NCI-H524 treated with DMSO at 0.1 percent for 48 hours (cell line): ENCODE measurements at places on chromosomes 16 and 17.

GRCh38 chr17:62629556-62630364 is 2.3 kb downstream of the MRC2 start:
- no peak for DNase-seq

DNA sequence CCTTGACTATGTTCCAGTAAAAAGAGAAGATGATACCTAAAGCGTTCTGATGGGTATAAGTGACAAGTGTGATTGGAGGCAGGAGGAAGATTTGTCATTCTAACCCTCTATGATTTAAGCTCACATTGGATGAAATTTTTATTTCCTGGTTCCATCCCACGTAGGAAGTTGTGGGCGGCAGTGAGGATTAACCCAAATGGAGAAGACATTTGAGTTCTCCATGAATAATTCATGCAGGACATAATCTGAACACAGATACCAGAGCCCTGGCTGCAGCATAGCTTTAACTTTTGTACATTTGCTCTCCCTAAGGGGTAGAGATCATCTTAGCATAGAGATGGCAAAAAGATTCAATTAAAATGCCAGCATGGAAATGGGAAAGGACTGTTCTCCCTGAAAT is 146.3 kb downstream of the SLC39A11 start:
- no peak for DNase-seq

GRCh38 chr17:8818047-8818446 is 18.9 kb upstream of the MFSD6L start:
- DNase-seq = no peak

GRCh38 chr16:51148678-51149228 is 2.3 kb downstream of the SALL1 start:
- DNase-seq = no peak

DNA sequence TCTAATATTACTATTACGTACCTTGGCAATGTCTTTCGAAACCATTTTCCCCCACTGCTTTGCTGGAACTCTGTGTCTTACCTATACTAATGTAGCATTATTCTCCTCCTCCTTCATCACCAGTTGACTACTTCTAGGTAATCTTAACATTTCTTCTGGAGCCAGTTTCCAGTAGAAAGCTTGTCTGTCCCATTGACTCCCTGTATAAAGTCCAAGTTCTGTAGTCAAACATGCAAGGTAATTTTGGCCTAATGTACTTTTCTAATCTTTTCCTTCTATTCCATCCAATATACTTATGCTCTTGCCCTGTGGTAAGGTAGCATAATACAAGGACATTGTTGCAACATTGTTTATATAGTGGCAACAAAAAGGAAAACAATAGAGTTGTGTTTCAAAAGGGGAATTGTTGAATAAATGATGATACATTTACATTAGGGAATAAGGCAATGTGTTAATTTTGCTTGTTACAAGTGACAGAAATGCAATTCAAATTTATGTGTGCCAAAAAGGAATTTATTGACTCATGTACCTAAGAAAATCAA is 27.9 kb downstream of the OMG start:
- DNase-seq = no peak

- DNase-seq = no peak
These were observed 23.2 kb downstream of the USP43 start for GRCh38 chr17:9668517-9668916.

- DNase-seq = no peak
These were observed 28.6 kb upstream of the MEIOC start for GRCh38 chr17:44627513-44628242.

GRCh38 chr17:7011942-7012254 is 526 bp upstream of the RNASEK start:
- DNase-seq = no peak

DNA sequence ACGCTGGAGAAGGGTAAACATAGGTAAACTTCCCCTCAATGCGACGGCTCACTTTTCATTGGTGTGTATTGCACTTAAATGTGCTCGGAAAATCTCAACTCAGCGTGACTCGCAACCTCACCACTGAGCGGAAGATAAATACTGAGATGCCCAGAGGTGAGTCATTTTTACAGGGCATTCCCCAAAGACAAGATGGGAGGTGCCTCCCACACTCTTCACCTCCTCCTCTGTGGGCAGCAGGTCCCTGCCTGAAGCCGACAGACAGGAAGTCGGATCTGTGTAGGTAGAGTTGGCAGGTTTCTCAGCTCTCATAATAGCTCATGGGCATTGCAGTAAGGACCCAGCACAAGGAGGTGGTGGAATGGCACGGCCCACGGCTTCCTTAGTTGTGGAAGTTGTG is 274.6 kb upstream of the HSBP1 start:
- no peak for DNase-seq

DNA sequence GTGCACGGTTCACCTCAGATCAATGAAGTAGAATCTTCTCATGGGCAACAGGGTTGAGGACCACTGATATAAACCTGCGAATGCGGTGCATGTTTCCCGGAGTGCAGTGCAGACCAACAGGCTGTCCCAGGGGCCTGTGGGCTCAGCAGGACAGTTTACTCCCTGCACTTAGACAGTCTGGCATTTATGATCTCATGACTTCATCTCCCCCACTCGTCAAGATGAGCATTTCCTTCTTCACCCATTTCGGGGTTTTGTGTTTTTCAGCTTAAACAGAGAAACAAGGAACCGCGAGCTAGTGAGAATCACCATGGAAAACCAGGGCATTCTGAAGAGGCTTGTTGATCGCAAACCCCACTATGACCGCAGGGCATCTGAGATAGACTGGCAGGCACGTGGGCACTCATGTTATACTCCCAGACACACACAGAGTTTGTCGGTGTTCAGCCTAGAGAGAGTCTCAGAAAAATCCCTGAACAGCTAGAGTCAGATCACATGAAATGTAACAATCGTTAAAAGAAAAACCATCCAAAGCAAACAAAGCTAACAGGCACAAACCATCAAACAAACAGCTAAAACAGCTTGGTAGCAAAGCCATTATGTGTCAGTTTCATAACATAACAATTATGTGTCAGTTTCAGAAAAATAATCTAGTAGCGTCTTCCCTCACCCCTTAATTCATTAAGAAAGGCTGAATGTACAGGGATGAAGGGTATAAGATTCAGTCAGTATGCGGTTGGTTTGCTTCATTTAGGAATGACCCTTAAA is 2.9 kb downstream of the CFAP97D1 start:
- no peak for DNase-seq

DNA sequence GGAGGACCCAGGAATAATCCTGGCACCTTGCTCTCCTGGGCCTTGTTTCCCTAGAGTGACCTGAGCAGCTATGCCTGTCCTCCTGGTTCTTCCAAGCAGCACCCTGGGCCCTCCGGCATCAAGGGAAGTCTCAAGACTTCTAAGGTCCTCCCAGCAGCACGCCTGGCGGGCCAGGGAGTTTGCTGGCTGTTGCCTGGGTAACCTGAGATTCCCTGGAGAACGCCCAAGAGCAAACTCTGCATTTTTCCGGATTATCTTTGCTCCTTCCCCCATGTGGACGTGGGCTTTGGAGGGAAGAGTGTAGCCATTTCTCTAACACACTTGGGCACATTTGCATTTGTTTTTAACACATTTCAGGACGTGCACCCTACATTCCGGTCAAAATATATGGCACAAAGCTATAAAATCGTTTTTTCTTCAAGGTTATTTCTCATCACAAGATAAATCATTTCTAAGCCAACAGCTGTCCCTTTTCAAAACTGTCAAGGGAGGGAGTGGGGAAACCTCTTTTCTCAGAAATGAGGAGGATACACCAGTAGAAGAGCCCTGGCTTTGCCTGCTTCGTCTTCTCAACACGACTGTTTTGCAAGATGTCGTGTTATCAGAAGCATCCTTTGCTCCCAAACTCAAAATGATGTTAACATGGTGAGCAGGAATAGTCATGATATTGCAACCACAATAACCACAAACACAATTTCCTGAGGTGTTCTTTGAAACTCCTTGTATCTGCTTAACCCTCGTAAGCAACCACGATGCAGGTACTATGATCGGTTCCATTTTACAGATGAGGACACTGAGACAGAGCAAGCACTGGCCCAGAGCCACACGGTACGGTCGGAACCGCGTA is 116.5 kb downstream of the ADCY9 start:
- peak; percentile 63 for DNase-seq

DNA sequence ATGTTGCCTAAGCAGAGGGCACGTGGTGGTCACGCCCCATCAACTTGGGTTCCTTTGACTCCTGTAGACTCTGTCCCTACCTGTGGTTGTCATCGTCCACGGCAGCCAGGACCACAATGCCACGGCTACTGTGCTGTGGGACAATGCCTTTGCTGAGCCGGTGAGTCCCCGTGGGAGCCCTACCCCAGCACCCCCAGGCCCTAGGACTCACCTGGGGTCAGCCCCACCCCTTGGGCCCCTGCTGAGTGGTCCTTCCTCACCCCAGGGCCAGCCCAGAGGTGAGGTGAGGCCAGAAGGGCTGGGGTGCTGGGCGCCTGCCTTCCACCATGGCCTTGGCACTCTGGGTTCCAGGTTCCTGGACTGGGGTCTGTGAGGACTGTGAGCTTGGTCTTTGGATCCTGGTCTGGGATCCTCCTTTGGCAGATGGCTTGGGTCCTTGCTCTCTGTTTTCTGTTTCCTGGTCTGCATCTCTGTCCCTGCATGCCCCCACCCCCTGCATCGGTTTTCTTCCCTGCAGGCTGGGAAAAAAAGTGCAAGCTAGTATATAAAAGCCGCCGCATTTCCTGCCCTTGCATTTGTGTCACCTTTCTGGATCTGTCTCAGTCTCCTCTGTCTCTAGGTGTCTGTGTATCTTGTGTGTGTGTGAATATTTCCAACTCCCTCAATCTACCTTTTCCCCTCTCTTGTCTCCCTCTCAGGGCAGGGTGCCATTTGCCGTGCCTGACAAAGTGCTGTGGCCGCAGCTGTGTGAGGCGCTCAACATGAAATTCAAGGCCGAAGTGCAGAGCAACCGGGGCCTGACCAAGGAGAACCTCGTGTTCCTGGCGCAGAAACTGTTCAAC is 17.5 kb downstream of the STAT5A start:
- no peak for DNase-seq

DNA sequence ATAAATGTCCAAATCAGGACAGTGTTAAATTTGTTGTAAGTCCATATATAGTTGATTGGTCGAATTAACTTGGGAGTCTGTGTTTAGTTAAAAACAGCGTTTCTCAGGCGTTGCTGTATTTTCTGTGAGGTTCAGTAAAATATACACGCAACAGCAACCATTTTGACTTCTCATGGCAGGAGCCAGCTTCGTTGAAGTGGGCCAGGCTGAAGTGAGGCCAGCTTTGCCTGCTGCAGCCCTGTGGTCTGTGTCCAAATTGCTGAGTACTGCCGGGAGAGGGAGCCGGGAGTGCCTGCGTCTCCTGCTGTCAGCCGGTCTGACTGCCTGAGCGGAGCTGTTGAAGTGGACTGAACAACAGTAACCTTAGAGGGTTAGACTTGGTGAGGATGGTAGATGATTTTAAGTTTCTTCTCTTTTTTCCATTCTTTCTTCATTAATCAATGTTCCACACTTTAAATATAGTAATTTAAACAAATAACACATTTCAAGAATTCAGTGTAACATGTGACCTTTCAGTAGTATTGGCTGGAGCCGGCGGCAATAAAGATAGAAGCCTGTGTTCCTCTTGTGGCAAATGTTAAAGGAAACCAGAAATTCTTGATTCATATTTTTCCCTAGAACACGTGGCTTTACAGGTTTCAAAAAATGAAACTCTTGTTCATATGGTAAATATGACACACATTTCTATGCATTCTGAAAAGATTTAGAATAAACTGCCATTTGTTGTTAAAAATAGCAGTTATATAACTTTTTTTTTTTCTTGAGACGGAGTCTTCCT is 37.0 kb upstream of the ZNF750 start:
- DNase-seq = no peak

- no peak for DNase-seq
These were observed 62.7 kb downstream of the ABCC1 start for GRCh38 chr16:16012144-16012543.
